NCI-H226 (cell line): ENCODE measurements at places on chromosomes 3 and 15.
A peak's percentile ranks its signal among the peaks of the same experiment; 100 is the strongest.

DNA sequence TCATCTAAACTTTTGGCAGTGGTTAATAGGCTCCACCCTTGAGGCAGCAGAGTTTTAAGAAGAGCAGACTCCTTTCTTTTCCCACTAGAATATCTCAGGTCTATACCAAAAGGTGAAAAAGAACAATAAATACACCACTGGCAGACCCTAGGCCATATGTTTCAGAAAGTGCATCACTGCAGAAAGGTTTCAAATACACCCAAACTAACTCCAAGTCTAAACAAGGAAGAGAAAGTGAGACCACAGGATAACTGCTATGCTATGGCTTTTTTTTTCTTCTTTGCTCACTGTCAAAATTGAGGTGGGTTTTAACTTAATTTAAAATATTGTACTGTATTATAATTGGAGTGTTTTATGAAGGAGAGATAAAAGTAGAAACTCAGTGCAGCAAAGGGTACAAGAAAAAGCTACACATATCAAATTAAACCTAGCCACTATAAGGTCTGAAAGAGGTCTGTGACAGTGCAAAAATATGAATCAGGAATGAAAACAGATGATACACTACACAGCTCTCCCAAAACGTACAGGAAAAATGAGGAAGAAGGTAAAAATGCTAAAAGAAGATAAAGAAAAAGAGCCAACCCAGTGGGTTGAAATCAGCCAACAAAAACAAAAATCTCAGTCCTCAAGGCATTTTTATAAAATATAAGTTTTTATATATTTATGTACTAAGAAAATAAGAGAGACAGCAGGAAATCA is 8.4 kb downstream of the SNX4 start:
- peak; percentile 2 for DNase-seq

DNA sequence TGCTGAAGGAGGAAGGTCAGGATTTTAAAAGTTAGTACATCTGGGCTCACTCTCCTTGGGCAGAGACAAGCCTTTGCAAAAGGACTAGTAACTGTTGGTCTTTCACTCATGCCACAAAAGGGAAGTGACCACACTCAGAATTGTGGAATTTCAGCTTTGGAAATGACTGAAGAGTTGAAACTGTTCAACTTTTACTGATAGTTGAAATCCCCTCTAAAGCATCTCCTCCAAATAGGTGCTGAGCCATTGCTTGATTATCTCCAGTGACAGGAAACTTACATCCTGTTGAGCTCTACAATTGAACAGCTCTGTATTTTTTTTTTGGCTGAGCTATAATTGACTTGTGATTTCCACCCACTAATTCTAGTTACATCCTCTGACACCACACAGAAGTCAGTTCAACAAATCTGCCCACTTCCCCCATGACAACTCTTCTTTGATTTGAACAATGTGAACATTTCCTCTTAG is 254.8 kb upstream of the TPRG1 start:
- peak; percentile 40 for DNase-seq

DNA sequence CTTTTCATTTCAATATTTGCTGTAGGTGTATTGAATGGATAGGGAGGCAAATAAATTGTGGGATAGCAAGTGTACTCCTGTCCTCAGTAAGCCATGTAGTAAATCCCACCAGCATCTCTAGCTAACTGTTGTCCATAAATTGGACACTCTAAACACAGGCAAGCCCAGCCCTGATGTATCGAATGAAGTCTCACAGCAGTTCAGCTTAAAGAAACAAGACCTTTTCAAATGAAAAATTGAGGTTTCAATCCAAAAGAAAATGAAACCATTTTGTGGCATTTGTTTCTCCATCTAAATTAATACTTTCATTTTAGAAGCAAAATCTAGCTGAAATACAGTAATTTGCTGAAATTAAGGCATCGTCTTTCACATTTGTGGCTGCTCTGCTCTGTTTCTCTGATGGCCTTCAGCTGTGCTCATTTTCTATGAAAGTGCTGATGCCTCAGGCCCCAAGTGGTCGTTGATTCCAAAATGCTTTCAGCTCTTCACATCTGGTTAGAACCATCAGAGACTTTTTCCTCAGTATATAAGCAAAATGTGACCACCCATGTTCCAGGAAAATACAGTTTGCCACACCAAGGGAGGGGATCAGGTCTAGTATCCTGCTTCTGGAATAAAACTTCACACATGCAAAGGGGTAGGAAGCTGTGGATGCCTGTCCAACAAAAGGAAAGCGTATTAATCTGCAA is 245.0 kb downstream of the ZMAT3 start:
- DNase-seq: no peak

- no peak for DNase-seq
Observed at GRCh38 chr3:102026656-102027055, 177.3 kb downstream of the NFKBIZ start.

- no peak for DNase-seq
Observed at GRCh38 chr3:16675805-16676204, 70.6 kb upstream of the DAZL start.

DNA sequence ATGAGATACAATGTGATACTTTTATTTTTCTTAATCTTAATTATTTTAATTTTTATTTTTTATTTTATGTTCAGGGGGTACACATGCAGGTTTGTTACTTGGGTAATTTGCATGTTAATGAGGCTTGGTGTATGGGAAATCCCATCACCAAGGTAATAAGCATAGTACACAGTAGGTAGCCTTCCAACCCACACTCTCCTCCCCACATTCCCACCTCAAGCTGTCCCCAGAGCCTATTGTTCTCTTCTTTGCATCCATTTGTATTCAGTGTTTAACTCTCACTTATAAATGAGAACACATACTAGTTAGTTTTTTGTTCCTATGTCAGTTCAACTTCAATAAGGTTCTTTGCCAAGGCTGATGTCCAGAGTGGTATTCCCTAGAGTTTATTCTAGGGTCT is 1375.4 kb downstream of the NSUN3 start:
- DNase-seq: no peak

DNA sequence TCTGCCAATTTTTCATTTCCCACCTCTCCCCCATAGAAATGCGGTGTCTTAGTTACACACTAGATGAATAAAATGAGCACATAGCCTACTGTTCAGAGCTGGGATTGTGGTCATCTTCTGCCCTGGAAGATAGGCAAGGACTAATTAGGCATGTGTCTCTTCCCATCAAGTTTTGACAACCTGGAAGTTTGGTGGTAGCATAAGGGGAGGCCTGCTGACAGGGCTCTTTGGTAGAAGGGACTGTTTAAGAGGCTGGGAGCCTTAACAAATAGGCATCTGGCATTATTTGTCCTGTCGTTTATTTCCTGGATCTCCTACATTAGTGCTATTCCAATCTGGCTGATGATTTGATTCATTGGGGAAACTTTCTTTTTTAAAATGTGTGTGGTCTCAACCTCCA is 512.3 kb downstream of the ZNF385D start:
- DNase-seq: no peak

DNA sequence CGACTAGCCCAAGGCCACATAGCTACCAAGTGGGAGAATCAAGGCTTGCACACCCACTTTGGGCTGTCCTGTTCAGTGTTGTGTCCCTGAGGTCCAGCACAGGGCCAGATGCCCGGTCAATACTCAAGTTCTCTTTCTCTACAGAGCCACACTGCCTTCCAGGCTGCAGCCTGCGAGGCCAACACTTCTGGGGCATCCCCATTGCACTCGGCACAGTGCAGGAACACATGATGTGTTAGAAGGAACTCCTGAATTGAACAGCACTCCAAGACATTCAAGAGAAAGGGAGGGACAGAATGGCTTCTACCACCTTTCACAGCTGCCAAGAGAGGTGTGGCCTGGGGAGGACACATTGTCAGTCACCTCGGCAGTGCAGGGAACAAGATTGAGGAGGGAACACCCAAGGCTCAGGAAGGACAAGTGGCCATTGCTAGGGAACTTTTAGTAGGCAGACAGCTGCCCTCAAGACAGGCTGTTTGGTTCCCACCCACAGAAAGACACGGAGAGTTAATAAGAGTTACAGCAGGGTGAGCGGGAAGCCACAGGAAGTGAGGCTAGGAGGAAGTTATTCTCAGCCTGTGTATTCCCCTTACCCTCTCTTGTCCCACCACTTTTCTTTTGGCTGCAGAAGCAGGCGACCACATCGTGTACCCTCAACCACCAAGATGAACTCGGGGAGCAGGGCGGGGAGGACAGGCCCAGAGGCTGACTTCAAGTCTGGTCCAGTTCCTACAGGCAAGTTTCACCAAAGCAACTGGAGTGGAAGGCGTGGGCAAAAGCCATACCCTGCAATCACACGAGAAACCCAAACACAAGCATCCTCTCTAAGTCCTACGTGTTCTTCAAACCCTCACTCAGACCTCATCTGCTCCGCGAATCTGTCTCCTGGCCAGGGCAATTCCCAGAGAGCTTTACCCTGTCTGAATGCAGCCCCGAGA is 69.4 kb downstream of the SRGAP3 start:
- DNase-seq: no peak

DNA sequence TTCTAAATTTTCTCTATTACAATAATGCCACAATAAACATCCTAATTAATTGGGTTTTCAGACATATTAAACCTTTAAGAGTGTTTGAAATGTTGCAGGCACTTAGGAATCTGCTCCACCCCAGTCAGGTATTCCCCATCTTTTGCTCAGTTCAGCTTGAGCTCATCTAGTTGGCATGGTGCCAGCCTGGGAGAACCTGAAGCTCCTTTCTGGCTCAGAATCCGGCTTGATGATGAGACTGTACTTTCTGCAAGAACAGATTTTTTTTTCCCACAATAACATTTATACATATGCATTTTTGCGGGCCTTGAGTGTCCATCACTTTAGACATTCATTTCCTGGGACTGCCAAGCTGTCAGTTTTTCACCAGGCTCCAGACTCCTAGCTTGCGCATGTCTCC is 7.7 kb upstream of the OXSR1 start:
- DNase-seq: peak; percentile 86

GRCh38 chr15:41599061-41599460 is 40.0 kb downstream of the TYRO3 start:
- no peak for DNase-seq

- DNase-seq: no peak
Observed at GRCh38 chr3:134143828-134144401, 106.7 kb downstream of the RYK start.

- DNase-seq: no peak
Observed at GRCh38 chr3:124044956-124045355, 53.0 kb upstream of the ROPN1 start.

- no peak for DNase-seq
Observed at GRCh38 chr3:104452697-104453096, 914.0 kb upstream of the ALCAM start.

GRCh38 chr15:63482874-63483323 is 21.5 kb upstream of the USP3 start:
- DNase-seq: no peak

DNA sequence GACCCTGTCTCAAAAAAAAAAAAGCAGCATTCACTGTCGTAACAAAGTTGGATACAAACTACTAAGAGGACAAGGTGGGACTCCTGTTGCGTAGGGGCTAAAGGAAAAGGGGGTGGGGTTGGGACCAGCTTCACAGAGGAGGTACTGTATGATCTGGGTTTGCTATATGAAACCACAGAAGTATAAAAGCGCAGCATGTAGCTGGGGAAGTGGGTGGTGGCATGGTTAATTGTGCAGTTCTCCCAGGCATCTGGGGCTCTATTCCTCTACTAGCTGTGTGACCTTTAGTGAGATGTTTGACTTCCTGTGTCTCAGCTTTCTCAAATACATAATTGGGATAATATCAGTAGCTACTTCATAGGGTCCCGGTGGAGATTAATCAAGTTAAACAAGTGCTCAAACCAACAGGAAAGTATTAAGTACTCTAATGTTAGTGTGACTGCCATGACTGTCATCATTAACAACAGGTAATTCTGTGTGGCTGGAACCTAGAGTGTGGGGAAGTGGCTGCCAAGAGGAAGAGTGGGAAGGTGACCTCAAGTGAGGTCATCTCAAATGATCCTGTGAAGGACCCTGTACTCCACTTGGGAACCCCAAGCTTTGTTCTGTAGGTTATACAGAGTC is 11.5 kb downstream of the PARP16 start:
- no peak for DNase-seq

DNA sequence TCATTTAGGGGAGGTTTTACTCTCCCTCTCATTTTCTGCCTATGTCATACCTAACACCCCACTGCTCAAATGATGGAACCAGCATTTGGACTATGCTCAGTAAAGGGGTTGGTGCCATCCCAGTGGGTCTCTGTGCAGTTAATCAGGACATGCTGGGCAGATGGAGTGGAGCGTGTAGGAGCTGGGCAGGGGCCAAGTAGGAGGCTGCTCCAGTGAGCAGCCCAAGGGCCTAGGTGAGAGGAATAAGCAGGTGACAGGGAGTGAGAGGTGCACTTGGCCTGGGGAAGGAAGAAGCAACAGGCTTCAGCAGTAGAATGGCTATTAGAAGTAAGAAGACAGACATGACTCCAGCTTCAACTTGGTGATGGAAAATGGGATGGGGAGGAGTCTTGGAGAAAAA is 72.2 kb downstream of the EPHB1 start:
- no peak for DNase-seq

DNA sequence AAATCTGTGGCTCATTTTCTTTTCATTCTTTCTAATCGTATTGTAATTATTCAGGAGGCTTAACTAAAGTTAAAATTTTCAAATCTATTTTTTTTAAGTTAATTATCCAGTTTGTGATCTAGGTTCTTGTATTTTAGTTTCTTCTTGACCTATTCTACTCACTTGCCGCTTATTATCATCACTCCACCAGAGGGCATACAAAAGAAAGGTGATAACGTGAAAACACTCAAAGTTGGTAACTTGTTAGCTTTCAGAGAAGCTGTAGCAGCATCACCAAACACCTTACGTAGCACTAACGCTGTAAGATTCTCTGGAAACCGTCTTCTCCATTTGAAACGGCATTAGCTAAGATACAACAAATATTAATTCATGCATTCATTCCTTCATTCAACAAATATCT is 4.8 kb downstream of the GNB4 start:
- no peak for DNase-seq
